ENCODE measurements at places on chromosomes 12 and 14.

DNA sequence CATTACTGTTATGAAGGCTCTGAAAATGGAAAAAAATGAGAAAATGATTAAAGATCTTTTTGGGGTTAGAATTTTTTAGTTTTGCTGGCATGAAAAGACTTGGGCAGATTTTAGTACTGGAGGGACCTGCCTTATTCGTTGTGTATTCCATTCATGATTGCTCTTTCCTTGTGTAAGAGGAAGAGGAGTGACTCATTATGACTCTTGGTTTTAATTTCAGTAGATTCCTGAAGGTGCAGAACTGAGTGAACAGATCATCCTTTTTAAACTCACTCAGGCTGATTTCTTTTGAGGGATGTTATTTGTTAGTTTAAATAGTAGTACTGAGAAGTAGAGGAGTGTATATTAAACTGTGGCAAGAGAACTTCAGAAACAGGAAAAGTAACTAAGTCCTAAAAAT lies 41.6 kb downstream of the AKAP6 start:
- DNase-seq = no peak

- DNase-seq = no peak
These were observed 28.1 kb downstream of the CRADD start for GRCh38 chr12:93705237-93705636.

DNA sequence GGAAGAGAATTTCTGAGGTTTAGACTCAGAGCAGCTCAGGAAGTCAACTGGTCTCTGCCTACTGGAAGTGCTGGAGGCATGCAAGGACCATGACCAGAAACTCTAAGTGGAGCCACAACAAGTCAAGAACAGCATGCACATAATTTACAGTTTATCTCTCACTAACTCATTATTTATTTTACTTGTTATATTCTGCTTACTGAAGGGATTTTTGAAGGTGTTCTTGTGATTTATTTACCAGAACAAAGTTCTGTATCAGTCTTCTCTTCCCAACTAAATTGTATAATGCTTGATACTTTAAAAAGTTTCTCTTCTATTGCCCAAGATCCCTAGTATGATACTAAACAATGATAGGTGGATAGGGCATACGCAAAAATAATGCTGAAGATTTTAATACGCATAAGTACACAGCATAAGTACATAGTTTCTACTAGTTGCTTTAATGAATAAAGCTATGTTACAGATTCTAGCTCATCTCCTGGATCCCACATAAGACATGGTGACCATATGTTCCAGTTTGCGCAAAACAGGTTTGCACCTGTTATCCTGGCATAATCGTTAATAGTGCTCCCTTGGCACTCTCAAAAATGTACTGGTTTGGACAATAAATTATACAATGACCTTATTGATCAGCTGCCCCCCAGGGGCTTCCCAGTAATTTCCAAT lies 11.6 kb upstream of the SPTB start:
- no peak for DNase-seq

- DNase-seq = no peak
These were observed 66.2 kb upstream of the GPR68 start for GRCh38 chr14:91310606-91311283.

DNA sequence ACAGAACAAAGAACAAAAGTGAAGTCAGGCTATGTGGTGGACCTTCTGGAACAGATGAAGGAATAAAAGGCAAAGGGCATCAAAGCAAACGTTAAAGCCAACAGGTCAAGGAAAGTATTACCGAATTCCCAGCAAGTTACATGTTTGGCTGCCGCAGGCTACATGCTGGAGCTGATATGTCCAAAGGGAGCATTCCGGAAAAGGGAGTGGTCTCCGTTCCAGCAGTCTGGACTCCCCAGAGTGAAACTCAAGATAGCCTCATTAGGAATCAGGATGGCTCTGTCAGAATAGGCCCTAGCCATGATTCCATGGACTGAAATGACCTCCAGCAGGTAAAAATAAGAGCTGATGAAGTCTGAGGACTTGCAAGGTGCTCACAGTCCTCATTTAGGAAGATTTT lies 379.8 kb upstream of the PRICKLE1 start:
- DNase-seq = no peak

DNA sequence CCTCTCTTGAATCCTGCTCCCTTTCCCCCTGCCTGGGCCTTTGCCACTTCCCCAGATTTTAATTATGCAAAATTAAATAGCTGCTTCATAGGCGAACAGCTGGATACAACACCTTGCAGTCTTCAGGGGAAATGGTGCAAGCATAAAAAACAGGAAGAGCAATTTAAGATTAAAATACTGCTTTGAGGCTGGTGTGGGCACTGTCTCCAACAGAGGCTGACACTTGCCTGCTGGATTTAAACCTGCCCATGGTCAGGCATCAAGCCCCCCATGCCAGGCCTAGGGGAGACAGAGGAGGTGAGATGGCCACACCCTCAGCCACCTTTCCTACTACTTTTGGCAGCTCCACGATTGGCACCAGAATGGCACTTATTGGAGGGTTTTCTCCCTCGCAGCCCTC lies 110.1 kb upstream of the DIO3 start:
- DNase-seq = no peak

DNA sequence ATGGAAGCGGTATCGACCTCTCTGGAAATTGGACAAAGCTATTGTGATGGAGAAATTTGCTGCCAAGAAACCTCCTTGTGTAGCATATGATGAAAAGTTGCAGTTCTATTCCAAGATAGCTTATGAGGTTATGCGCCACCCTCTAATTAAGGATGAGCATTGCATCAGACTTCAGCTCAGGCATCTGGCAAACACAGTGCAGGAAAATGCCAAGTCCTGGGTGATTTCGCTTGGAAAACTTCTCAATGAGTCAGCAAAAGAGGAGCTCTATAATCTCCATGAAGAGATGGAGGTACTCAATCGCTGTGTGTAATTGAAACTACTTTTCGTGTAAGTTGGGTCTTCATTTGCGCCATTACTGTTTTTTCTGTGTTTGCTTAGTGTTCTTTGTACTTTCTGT lies 51.2 kb downstream of the DNAH10 start:
- DNase-seq = no peak

DNA sequence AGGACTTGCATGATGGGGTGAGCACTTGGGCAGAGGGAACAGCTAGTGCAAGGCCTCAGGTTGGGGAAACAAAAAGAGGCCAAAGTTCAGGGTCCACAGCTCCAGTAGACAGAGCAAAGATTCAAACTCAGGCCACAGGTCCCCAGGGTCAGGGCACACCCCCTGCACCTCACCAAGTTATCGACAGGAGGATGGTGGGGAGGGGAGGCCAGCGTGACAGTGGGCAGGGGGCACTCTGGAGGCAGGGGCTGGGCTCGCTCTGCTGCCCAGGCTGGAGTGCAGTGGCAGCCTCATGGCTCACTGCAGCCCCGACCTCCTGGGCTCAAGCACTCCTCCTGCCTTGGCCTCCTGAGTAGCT lies 32.4 kb upstream of the ULK1 start:
- DNase-seq = no peak

- no peak for DNase-seq
These were observed 21.6 kb downstream of the DAD1 start for GRCh38 chr14:22567437-22567836.

DNA sequence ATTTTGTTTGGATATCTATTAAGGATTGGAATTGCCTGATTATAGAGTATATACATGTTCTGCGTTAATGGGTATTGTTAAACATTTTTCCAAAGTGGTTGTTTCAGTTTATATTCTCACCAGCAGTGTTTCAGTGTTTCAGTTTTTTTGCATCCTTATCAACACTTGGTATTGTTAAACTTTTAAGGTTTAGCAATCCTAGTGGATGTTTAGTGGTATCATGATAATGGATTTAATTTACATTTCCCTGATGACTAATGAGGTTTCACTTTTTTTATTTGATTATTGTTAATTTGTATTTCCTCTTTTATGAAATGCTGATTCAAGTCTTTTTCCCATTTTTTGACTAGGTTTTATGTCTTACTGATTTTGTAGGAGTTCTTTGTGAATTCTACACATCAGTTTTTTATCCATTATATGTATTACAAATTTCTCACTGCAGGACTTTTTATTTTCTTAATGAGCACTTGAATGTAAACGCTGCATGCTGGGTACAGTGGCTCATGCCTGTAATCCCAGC lies 23.7 kb downstream of the YLPM1 start:
- no peak for DNase-seq

- no peak for DNase-seq
These were observed 53.0 kb upstream of the ANP32D start for GRCh38 chr12:48419116-48419935.

DNA sequence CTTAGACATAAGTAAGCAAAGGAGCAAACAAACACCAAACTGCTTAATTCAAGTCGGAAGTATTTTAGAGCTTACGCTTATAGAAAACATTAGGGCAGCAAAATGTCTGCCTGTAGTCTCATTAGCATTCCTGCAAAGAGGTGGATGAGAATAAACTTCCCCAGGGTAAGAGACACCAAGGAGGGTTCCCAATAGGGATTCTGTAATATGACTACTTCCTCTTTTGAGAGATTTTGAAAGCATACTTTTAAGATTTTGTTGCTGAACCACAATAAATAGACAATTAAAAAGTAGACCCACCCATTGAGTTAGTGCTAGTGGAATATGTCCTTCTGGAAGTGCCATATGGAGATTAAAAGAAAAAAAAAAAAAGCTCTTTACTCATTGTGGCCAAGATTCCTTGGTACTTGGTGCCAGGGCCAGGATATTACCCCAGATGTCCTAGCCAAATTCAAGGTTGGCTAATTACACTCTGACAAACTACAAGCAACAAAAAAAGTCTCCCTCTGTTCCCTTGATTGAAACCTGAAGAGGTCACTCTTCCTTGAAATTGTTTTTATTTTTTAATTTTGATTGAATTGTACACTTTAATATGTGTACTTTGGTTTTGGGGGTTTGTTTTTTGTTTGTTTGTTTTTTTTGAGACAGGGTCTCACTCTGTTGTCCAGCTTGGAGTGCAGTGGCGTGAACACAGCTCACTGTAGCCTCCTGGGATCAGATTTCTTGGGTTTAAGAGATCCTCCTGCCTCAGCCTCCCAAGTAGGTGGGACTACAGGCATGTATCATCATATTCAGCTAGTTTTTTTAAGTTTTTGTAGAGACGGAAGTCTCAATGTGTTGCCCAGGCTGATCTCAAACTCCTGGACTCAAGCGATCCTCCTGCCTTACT lies 8.7 kb downstream of the CLIP1 start:
- DNase-seq = no peak

DNA sequence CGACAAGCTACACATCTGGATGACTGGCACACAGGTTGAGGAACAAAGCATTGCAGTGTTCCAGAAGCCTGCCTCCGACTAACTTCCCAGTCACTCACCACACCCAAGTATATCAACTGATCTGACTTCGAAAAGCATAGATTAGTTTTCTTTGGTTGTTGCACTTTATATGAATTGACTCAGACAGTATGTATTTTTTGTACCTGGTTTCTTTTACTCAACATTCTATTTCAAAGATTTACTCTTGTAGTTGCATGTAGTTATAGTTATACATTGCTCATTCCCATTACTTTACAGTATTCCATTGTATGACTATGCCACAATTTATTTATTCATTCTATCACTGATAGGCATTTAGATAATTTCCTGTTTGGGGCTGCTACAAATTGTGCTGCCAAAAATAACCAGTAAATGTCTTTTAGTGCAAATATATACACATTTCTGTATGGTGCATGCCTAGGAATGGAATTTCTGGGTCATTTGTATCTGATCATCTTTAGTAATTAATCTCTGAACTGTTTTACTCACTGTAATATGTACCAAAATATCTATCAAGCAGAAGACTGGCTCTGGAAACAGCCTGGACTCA lies 17.8 kb downstream of the PLCZ1 start:
- no peak for DNase-seq

DNA sequence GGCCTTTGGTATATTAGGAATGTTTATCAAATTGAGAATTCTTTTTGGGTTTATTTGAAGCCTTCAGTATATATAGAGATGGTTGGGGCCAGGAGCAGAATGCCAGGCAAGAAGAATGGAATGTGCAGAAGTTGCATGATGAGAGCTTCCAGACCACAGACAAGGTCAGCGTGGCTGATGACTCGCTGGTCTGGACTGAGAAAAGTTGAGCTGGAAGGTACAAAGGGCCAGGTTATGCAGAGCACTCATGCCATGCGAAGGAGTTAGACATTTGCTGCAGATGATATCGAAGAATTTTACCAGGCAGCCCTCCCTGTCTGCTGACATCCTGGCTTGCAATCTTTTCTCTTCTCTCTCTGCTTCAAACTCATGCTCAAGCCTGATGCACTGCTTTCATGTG lies 196.2 kb upstream of the ARHGAP5 start:
- DNase-seq = peak; percentile 13

- DNase-seq = peak; percentile 10
These were observed 46.9 kb upstream of the NOS1 start for GRCh38 chr12:117408161-117408791.

DNA sequence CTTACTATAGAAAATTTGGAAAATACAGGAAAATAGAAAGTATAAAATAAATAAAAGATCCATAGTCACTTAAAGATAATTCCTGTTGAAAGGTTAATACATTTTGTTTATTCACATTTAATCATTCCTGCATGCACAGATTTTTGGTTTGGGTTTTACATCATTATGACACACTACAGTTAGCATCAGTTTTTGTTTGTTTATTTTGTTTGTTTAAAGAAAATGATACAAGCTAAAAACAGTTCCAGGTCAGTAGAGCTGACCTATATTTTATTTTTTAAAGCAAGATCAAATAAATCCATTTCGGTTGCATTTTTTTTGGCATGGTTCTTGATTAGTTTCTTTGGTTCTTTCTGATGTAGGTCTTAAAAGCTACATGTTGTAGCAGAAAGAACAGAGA lies 68.8 kb upstream of the CCDC91 start:
- DNase-seq = no peak

- DNase-seq = no peak
These were observed 21.3 kb downstream of the TMTC3 start for GRCh38 chr12:88163371-88163770.

- DNase-seq = no peak
These were observed 94.1 kb downstream of the PLCZ1 start for GRCh38 chr12:18643681-18644080.

GRCh38 chr14:69519204-69520100 lies 34.9 kb downstream of the PLEKHD1 start:
- no peak for DNase-seq

GRCh38 chr12:80460972-80461371 lies 16.9 kb downstream of the PTPRQ start:
- no peak for DNase-seq

DNA sequence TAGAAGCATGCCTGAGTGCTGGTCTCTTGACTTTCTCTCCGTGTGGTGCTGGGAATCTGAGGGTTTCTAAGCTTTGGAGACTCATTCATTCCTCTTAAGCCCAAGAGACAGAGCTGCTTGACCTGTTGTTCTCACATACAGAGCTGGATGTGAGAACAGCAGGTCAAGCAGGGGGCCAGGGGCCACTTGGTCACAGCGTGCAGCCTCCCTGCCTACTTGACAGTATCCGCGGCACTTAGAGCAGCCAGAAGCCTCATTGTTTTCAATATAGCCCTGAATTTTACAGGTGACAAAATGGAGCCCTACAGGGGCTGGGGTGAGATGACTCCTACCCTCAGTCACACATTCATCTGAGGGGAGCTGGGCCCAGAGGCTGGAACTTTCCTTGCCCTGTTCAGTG lies 88.9 kb downstream of the ESRRB start:
- no peak for DNase-seq

GRCh38 chr12:749751-750270 lies 2.6 kb upstream of the WNK1 start:
- DNase-seq = no peak

Data from transverse colon (tissue), 4 donors.